ENCODE measurements at places on chromosomes 6 and 20. TPM values are rescaled to one million over a fixed set of nuclear protein-coding genes. Genes with fewer than 3 reads are reported as not detected.

DNA sequence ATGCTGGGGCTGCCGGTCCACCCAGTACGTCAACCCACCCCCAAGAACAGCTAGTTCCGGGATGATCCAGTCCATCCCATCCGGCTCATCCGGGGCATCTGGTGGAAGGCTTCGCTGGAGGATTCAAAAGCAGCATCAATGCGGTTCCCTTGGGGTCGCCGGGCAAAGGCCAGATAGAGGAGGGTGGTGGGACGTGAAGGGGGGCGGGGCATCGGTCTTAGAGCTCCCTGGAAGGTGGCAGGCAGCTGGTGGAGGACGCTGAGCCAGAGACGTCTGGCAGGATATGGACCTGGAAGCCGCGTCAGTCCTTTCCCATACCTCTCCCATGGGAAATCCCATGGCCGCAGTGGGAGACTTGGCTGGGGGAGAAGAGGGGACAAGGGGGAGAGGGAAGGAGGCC lies 1500.8 kb upstream of the DEFB115 start:
- H3K4me1 ChIP-seq, result no peaks in the 10 kb centered on the region
- no peaks in the 10 kb centered on the region for H3K27me3 ChIP-seq
- H3K4me3 ChIP-seq, result no peak overlapping the region
- H3K36me3 ChIP-seq, result no peaks in the 10 kb centered on the region
- H3K27ac ChIP-seq, result no peak overlapping the region

GRCh38 chr20:40314278-40314677 lies 374.8 kb downstream of the MAFB start:
- H3K4me3 ChIP-seq, result no peak overlapping the region
- no peaks in the 10 kb centered on the region for H3K36me3 ChIP-seq
- H3K27ac ChIP-seq, result no peak overlapping the region

- no peak overlapping the region for H3K27ac ChIP-seq
- no peak for DNase-seq
- no peaks in the 10 kb centered on the region for H3K36me3 ChIP-seq
- no peaks in the 10 kb centered on the region for H3K4me1 ChIP-seq
- H3K27me3 ChIP-seq, result no peaks in the 10 kb centered on the region
- H3K4me3 ChIP-seq, result no peak overlapping the region
Observed at GRCh38 chr20:59411170-59411569, 110.8 kb downstream of the EDN3 start.

GRCh38 chr6:142848156-142848555 lies 96.8 kb downstream of the HIVEP2 start:
- H3K27ac ChIP-seq, result peak overlapping the region; percentile 66
- no peaks in the 10 kb centered on the region for H3K27me3 ChIP-seq
- no peak overlapping the region for H3K4me3 ChIP-seq

DNA sequence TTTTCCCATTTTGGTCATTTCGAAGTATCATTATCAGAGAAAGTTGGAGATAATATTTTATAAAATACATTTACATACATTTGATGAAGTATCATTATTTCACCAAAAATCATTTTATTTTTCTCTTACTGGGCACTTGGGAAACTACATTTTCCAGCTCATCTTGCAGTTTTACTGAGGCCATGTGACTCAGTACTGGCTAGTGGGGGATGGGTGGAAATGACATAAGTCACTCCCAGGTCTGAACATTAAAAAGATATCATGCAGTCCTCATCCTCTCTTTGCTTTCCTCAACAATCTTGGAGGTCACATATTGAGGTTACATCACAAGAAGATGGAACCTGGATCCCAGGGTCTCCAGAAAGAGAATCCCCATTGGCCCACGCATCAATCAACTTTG lies 84.1 kb downstream of the CD24 start:
- H3K27ac ChIP-seq, result no peak overlapping the region
- no peaks in the 10 kb centered on the region for H3K27me3 ChIP-seq
- no peak overlapping the region for H3K4me3 ChIP-seq

GRCh38 chr6:18261877-18262276 lies 2.5 kb downstream of the DEK start:
- no peak overlapping the region for H3K4me3 ChIP-seq
- H3K4me1 ChIP-seq, result peaks cover 20% of the 10 kb centered on the region
- no peak overlapping the region for H3K27ac ChIP-seq
- no peaks in the 10 kb centered on the region for H3K36me3 ChIP-seq

- DNase-seq, result no peak
- no peak overlapping the region for H3K27ac ChIP-seq
- no peak overlapping the region for H3K4me3 ChIP-seq
- H3K36me3 ChIP-seq, result no peaks in the 10 kb centered on the region
Observed at GRCh38 chr6:87754828-87755227, 52.8 kb upstream of the AKIRIN2 start.

- no peaks in the 10 kb centered on the region for H3K36me3 ChIP-seq
- H3K4me1 ChIP-seq, result peaks cover 48% of the 10 kb centered on the region
- no peaks in the 10 kb centered on the region for H3K27me3 ChIP-seq
- H3K27ac ChIP-seq, result peak overlapping the region; percentile 81
Observed at GRCh38 chr6:154243793-154244750, 112.5 kb downstream of the IPCEF1 start.

DNA sequence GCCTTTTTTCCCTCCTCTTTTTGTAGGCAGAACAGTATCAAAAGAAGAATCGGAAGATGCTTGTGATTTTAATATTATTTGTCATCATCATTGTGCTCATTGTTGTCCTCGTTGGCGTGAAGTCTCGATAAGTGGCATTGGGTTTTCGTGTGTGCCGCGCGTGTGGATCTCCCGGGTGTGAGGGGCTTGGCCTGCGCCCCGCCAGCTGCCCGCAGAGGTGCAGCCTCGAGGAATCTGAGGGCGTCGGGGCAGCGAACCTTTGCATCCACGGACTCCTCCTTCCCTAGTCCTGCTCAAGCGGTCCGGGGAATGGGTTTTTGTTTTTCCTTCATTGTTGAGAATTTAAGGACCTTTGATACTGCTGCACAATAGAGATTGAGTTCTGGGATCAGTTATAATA lies 16.4 kb upstream of the NPEPL1 start:
- no peaks in the 10 kb centered on the region for H3K4me1 ChIP-seq
- no peak for DNase-seq
- H3K27me3 ChIP-seq, result no peaks in the 10 kb centered on the region

GRCh38 chr6:40855168-40855880 lies 183.7 kb downstream of the UNC5CL start:
- H3K36me3 ChIP-seq, result no peaks in the 10 kb centered on the region
- no peak for DNase-seq
- no peaks in the 10 kb centered on the region for H3K27me3 ChIP-seq
- no peaks in the 10 kb centered on the region for H3K4me1 ChIP-seq
- no peak overlapping the region for H3K27ac ChIP-seq

- H3K27me3 ChIP-seq, result no peaks in the 10 kb centered on the region
- H3K4me3 ChIP-seq, result no peak overlapping the region
- no peaks in the 10 kb centered on the region for H3K36me3 ChIP-seq
- no peaks in the 10 kb centered on the region for H3K4me1 ChIP-seq
Observed at GRCh38 chr6:85124472-85125354, 325.2 kb upstream of the NT5E start.

GRCh38 chr6:135428078-135428477 lies 69.5 kb downstream of the AHI1 start:
- no peak for DNase-seq
- no peaks in the 10 kb centered on the region for H3K4me1 ChIP-seq
- no peak overlapping the region for H3K4me3 ChIP-seq
- no peak overlapping the region for H3K27ac ChIP-seq
- H3K27me3 ChIP-seq, result no peaks in the 10 kb centered on the region
- no peaks in the 10 kb centered on the region for H3K36me3 ChIP-seq

DNA sequence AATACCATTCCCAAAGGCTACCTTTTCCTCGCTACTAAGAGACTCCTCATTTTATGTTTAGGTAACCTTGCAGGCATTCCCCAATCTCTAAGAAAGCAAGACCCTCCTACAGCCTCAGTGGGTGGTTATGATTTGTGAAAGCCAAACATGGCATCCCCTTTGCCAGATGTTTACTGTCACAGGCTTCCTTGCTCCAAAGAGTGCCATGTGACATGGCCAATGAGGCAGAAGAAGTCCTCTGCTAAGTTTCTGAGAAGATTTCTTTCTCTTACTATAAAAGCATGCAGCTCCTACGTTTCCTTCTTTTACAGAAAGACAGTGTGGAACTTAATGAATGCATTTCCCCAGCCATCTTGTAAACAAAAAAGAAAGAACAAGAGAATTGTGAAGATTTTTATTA lies 688.2 kb downstream of the TBC1D32 start:
- no peak for DNase-seq
- H3K27ac ChIP-seq, result no peak overlapping the region
- no peak overlapping the region for H3K4me3 ChIP-seq
- H3K27me3 ChIP-seq, result peaks cover 4% of the 10 kb centered on the region
- no peaks in the 10 kb centered on the region for H3K36me3 ChIP-seq

GRCh38 chr6:131958095-131958494 lies 6.9 kb upstream of the CCN2 start:
- no peak for DNase-seq
- H3K27me3 ChIP-seq, result peaks cover 8% of the 10 kb centered on the region
- H3K4me1 ChIP-seq, result no peaks in the 10 kb centered on the region
- no peaks in the 10 kb centered on the region for H3K36me3 ChIP-seq
- no peak overlapping the region for H3K27ac ChIP-seq

DNA sequence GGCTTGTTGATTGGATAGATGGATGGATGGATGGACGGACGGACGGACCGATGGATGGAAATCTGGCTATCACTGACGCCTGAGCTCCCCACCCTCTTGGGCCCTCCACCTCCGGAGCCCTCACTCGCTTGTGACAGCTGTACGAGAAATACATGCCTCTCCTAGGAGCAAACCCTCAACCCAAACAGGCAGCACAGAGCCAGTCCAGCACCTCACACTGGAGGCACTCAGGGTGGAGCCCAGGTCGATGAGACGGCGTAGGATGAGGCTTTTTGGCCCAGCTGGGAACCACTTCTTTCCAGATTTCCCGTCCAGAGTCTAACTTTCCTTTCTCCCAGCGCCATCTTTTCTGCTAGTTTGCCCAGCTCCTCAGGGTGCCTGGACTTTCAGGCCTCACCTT lies 2.7 kb upstream of the LY6G5C start:
- no peak overlapping the region for H3K4me3 ChIP-seq
- H3K27me3 ChIP-seq, result no peaks in the 10 kb centered on the region
- H3K4me1 ChIP-seq, result peaks cover 15% of the 10 kb centered on the region

The IMPG1 gene
- total RNA-seq, result not detected

The WDR27 gene
- total RNA-seq, result 41.4 TPM

The NFYA gene
- 63.3 TPM for total RNA-seq

The RAMACL gene
- 0.43 TPM for total RNA-seq

The DLK2 gene
- total RNA-seq, result 0.38 TPM

The HCRTR2 gene
- not detected for total RNA-seq

The EYS gene
- not detected for total RNA-seq

Data from naive thymus-derived CD4-positive, alpha-beta T cell (primary cell).